ENCODE measurements at places on chromosomes 1 and 21.

DNA sequence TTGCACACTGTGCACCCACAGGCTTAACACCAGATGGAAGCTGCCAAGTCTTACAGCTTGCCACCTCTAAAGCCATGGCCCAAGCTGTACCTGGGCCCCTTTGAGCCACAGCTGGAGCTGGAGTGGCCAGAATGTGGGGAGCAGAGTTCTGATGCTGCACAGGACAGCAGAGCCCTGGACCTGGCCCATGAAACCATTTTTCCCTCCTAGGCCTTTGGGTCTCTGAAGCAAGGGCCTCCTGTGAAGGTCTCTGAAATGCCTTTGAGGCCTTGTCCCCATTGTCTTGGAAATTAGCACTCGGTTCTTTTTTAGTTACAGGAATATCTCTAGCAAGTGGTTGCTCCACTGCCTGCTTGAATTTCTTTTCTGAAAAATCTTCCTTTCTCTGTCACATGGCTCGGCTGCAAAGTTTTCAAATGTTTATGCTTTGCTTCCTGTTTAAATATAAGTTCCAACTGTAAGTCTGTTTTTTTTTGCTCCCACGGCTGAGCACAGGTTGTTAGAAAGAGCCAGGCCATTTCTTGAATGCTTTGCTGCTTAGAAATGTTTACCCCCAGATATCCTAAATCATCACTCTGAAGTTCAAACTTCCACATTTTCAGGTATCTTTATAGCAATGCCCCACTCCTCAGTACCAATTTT is 156.8 kb upstream of the GORAB start:
- DNase-seq, result no peak

GRCh38 chr1:13224480-13225060 is 1.4 kb downstream of the PRAMEF18 start:
- no peak for DNase-seq

DNA sequence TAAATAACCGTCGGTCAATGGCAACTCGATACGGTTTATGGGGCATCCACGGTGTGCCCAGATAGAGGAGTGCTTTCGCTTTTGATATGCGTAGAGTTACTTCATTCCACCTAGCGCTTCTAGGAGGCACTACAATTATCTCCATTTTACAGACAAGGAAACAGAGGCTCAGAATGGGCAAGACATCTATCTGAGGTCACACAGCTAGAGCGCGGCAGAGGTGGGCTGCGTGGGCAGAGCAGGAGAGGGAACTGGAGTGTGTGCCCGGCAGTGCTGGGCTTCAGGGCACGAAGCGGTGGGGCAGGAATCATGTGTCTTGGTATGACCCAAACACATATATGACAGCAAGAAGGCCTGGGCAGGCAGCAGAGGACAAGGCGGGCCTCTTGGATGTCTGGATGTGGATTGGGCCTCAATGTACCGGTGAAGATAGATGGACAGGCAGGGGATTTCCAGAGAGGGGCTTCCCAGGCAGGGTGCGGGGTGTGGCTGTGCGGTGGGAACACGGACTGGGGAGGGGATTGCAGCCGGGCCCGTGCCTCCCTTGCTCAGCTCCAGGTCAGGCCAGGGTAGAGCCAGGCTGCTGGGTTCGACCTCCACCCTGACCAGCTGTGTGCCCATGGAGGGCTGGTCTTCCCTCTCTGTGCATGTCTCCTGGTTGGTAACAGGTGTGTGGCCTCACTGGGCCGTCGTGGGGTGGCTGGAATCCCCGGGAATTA is 21.2 kb downstream of the TP73 start:
- DNase-seq, result no peak

GRCh38 chr1:53734650-53735211 is 4.2 kb downstream of the GLIS1 start:
- no peak for DNase-seq

- no peak for DNase-seq
These were observed 125.3 kb downstream of the LTN1 start for GRCh38 chr21:28867401-28867800.

DNA sequence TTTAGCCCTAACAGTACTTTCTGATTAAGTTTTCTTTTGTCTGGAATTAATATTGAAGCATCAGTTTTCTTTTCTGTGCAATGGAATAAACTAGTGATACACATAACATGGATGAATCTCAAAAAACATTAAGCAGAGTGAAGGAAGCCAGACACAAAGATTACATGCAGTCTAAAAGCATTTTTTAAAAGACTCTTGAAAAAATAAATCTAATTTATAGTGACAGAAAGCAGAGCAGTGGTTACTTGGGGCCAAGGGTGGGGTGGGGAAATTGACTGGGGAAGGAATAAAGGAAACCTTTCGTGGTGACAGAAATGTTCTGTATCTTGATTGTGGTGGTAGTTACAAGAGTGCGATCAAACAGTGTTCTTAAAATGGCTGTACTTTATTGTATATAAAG is 20.2 kb upstream of the ST6GALNAC3 start:
- no peak for DNase-seq
